ENCODE measurements at places on chromosomes 16 and 17.

DNA sequence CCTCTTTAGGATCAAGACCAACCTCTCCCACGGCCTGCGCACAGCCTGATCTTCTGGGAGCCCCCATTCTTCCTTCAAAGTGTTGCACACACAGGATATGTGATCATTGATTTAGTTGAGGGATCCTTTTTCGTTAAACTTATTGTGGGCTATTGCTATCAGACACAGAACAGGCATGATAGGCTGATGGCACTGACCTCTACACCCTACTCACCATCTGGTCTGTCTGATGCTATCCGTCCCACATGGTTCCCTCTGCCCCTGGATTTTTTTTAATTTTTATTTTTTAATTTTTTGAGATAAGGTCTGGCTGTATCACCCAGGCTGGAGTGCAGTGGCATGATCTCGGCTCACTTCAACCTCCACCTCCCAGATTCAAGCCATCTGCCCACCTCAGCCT is 19.2 kb upstream of the LITAF start:
- no peak for DNase-seq

- peak; percentile 33 for DNase-seq
Measured at GRCh38 chr17:58176200-58176599, 9.4 kb downstream of the OR4D2 start.

- DNase-seq: no peak
Measured at GRCh38 chr16:87963400-87963799, 12.2 kb downstream of the BANP start.

- no peak for DNase-seq
Measured at GRCh38 chr17:7910711-7911110, 5.4 kb downstream of the RNF227 start.

DNA sequence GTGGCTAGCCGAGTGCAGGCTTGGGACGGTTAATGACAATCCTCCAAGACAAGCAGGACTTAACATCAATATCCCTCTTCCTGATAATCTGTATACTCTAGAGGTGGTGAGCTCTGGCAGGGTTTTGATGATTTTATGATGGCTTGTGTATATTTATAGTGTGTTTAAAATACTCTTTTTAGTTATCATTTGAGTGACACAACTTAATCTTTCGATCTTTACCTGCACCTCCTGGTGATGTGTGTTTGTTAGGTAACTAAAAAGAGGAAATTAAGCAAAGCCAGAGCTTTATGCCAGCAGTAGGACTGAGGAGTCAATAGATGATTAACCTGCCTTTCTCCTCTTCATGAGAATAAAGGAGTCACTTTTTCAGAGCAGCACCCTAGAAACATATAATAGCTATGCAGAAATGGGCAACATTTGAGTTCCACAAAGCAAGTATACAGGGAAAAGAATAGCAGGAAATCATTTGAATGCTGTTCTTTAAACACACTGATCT is 210.5 kb downstream of the IRX3 start:
- DNase-seq: no peak

DNA sequence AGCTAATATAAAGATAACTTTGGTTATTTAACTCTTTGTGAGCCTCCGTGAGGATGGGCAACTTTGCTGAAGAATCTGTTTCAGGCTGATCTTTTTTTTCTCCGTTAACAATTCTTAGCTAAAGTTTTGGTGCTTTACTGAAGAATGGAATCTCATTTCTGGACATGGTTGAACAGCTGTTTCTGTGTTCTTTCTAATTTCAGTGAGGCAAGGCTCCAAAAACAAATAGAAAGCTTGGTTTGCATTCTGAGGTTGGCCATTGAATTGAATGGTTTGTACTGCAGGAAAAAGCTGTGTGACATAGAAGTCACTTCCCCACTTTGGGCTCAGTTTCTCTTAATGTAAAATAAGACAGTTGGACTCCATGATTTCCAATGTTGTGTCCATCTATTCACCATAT is 22.3 kb upstream of the HLF start:
- DNase-seq: no peak

DNA sequence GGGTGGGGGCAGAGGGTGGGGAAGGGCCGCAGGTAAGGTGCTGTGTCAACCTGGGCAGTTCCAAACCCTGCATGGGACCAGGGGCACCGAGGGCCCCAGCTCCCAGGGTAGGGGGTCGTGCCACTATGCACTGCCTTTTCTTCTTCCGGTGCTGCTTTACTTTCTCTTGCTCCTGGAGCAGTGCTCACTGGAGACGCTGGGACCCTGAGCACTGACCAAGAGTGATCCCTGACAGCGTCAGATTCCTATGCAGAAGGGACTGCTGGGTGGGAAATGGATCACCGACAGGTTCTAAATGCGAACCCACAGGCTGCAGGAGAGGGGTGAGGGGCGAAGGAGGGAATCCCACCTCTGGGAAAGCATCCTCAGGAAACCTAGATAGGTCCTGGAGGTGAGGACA is 470.1 kb downstream of the SOX9 start:
- no peak for DNase-seq

- DNase-seq: no peak
Measured at GRCh38 chr17:73042809-73043685, 49.4 kb downstream of the SLC39A11 start.

GRCh38 chr17:66353937-66354401 is 51.6 kb downstream of the PRKCA start:
- no peak for DNase-seq

GRCh38 chr16:12455287-12455798 is 348.3 kb downstream of the CPPED1 start:
- peak; percentile 72 for DNase-seq

GRCh38 chr17:68035131-68035522 is 408 bp upstream of the KPNA2 start:
- DNase-seq: peak; percentile 92

- no peak for DNase-seq
Measured at GRCh38 chr16:55379371-55379770, 55.4 kb downstream of the IRX6 start.

- no peak for DNase-seq
Measured at GRCh38 chr16:72287649-72288048, 115.7 kb upstream of the PMFBP1 start.

- no peak for DNase-seq
Measured at GRCh38 chr17:12445331-12445730, 220.4 kb upstream of the MYOCD start.

DNA sequence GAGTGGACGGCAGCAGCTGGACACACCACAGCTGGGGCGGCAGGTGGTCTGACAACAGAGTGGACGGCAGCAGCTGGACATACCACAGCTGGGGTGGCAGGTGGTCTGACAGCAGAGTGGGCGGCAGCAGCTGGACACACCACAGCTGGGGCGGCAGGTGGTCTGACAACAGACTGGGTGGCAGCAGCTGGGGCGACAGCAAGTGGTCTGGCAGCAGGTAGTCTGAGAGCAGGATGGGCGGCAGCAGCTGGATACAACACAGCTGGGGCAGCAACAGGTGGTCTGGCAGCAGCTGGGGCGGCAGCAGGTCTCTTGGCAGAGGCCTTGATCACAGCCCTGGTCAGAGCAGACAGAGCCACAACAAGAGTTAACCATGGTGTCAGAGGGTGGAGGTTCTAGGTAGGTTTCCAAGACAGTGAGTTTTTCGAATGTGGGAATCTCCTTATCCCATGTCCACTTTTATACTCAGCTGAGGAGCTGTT is at the start of gene KRTAP4-1:
Gene KRTAP4-1, minus strand, starts transcription at position 432 of the 482 bp plus-strand sequence. Its CDS starts 57 bp downstream, at position 375.
- DNase-seq: no peak

DNA sequence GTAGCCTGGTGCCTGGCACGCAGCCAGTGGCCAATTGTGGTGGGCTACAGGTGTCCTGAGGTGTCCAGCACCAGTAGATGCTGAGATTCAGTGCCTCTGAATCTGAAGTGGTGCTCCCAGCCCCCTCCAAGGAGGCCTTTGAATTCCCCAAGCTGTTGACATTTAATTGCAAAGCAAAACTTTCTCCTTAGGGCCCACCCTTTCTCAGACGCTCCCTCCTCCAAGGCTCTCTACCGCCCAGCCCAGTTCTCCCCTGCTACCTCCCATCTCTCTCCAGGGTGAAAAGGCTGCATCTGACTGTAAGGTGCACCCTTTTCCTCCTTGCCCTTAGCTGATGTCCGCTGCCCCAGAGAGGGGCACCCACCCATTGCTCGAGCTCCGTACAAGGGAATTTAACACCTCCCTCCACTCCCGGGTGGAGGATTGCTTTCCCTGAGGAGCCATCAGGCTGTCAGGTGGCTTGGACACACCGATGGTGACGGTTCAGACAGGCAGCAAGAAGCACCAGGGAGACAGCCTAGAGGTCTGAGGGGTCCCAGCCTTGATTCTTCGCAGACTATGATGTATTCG is 1.7 kb downstream of the BEAN1 start:
- DNase-seq: no peak

GRCh38 chr16:7744546-7745264 is 412.1 kb downstream of the RBFOX1 start:
- no peak for DNase-seq

DNA sequence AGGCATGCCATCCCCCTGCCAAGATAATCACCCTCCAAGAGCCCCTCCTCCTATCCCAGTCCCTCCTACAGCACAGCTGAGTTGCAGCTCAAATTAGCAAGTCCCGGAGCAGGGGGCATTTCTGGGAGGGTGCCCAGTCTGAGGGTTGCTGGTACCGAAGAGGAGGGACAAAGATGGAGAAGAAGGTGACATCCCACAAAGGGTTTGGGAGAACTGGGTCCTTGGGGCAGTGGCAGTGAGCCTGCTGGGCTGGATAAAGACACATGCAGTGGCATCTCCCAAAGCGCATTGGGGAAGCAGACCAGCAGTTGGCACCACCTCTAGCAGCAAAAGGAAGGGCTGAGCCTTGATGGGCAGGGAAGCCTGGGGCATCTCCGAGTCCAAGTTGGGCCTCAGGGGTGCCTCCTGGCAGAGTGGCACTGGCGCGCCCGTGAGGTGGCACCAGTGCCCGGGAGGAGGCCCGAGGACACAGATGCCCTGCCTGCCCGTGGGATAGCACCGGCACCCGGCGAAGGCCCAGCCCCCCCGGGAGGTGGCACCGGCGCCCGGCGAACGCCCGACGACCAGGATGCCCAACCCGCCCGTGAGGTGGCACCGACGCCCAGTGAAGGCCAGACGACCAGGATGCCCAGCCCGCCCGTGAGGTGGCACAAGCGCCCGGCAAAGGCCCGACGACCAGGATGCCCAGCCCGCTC is 622 bp downstream of the TOM1L2 start:
- no peak for DNase-seq

- no peak for DNase-seq
Measured at GRCh38 chr17:53336281-53336680, 486.4 kb upstream of the KIF2B start.

DNA sequence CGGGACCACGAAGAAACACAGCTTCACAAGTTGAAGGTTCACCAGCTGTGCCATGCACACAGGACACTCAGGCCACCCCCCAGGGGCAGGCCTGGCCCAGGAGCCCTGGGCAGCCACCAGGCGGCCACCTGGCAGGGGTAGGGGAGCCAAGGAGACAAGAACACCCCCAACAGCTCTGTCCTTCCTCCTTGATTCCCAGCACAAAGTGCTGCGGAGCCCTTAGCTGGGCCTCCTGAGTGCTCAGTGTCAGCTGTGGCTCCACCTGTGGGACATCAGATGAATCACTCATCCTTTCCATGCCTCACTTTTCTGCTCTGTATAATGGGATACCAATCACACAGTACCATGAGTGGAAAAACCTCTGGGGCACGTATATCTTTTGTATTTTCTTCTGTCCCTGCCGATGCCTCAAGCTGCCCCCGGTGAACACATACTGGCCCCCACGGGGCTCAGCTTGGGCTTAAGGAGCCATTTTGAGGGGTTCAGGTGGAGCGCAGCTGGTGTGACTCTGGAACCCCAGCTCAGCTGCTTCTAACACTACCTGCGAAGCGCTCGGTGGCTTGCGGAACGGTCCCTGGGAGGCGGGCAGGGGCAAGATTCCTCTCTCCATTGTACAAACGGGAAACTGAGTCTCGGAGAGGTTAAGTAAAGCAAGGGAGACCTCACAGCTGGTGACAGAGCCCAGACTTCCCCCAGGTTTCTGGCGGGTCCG is 12.0 kb downstream of the GALK1 start:
- no peak for DNase-seq

DNA sequence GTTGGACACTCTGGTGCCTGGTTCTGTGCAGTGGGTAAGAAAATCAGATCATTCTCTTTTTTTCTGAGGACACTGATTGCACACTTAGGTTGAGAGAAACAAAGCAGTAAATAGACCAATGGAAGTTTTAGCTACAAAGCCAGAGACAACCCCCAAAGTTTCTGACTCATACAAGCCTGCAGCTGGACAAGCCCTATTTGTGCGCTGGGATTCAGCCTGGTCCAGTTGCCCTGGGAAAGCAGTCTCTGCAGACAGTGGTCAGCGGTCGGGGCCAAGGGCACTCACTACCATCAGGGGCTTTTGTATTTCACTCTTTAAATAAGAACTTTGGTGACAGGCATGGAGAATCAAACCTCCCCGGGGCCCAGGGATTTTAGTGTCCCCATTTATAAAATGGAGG is 6.0 kb upstream of the RHBDL3 start:
- DNase-seq: no peak

- DNase-seq: no peak
Measured at GRCh38 chr17:77529328-77529650, 388.5 kb downstream of the SEC14L1 start.

- peak; percentile 46 for DNase-seq
Measured at GRCh38 chr17:41340934-41341861, 9.4 kb downstream of the KRT33A start.

GRCh38 chr17:15398736-15399331 is 57.4 kb upstream of the TEKT3 start:
- no peak for DNase-seq

DNA sequence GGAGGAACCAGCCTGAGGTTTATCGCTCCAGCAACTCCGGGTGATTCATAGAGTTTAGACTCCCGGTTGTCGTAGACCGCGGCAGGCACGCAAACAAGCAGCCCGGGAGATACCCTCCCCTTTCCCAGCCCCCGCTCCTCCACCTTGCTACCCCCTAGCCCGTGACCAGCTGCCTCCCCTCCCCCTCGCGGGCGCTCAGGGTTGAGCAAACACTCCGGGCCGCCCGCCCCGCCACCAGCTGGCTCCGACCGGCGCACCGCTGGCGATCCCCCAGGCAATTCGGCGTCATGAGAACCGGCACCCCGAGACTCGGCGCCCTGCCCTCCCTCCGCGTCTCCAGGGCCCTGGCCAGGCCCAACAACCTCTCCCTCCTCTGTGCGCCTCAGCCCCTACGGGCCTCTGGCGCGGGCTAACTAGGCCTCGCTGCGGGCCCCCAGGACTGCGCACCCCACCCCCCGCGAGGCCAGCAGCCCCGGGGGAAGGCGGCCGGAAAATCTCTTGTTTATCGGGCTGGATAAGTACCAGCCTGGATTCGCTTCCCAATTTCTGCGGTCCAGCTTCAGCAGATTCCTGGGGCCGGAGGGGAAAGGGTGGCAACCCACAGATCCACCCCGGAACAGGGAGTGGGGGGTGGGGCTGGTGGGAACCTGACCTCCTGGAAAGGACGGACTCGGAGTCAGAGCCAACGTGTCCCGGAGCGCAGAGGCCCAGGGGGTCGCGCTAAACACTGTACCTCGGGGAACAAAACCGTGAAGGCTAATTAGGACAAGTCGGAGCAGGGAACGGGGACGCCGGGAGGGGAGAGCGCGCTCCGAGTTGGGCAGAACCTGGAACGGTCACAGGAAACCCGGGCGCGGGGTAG is 951 bp upstream of the GPRC5C start:
- DNase-seq: peak; percentile 69

DNA sequence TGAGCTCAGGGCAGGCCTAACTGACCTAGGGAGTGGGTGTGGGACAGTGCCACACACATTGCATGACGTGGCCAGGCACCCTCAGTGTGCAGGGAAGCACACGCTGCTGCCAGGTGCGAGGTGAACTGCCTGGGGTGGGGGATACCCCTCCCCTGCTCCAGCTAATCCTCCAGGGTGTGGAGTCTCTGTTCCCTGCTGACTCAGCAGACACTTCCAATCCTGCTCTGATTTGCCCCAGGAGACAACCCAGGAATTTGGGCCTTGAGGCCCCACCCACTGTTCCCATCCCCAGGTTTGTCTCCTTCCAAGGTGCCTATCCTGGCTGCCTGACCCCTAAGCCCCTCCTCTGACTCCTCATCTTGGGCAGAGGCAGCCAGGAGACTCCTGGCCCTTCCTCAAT is 10.7 kb downstream of the DLX3 start:
- no peak for DNase-seq

Measured in T47D (cell line).